Activated CD4-positive, alpha-beta memory T cell treated with anti-CD3 and anti-CD28 coated beads for 36 hours (primary cell): ENCODE measurements at places on chromosomes 1 and 21.

DNA sequence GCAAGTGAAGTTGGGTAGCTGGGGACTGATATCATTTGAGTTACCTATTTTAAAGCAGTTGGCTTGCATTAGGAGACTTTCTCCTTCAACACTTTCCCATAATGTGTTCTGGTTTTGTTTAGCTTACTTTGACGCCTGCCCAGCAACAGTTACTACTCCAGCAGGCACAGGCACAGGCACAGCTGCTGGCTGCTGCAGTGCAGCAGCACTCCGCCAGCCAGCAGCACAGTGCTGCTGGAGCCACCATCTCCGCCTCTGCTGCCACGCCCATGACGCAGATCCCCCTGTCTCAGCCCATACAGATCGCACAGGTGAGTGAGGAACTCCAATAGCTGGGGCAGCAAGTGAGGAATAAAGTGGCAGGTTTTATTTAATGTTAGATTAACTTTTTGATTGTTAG is 144.3 kb downstream of the CD247 start:
- no peak overlapping the region for H3K4me3 ChIP-seq
- no peaks in the 10 kb centered on the region for H3K4me1 ChIP-seq
- no peak for DNase-seq
- H3K27me3 ChIP-seq, result no peaks in the 10 kb centered on the region
- no peak overlapping the region for H3K27ac ChIP-seq
- H3K36me3 ChIP-seq, result peaks cover 14% of the 10 kb centered on the region

DNA sequence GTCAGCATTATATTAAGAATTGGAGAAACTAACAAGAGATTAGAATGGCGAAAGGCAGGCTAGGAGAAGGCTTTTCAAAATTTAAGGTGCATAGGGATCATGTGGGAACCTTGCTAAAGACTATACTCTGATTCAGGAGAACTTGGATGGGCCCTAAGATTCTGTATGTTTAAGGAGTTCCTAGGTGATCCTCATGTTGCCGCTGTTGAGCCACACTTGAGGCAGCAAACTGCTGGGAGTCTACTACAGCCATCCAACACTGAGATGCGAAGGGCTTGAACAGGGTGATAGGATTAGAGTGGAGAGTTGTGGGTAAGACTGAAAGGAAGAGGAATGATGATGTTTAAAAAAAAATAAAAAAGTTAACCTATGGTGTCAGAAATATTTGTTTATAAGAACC is 1013.2 kb downstream of the MRPL39 start:
- no peaks in the 10 kb centered on the region for H3K4me1 ChIP-seq
- H3K36me3 ChIP-seq, result no peaks in the 10 kb centered on the region
- H3K27ac ChIP-seq, result no peak overlapping the region
- no peak overlapping the region for H3K4me3 ChIP-seq
- no peaks in the 10 kb centered on the region for H3K27me3 ChIP-seq

DNA sequence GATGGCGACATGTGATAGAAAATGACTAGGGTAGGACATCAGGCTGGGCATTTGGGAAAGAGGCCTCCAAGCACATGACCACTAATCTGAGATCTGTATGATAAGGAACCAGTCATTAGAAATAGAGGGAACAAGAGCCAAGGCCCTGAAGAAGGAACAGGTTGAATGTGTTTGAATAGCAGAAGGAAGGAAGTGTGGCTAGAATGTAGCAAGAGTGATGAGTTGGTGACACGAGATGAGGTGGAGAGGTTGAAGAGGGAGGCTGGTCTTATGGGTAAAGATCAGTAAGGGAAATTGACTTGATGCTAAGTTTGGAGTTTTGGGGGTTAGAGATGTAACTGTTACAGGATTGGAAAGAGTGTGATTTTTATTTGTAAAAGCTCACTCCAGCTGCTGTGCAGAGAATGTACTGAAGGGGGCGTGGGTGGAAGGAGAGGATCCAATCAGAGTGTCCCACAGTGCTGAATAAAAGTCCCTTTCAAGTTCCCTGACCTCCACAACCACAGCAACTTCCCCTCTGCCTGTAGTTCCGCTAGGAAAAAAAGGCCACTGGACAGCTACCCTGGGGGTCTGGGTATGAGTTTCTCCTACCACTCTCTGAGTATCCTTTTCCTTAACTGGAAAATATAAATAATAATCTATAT is 295.0 kb downstream of the OMA1 start:
- H3K27ac ChIP-seq, result no peak overlapping the region
- H3K36me3 ChIP-seq, result peaks cover 4% of the 10 kb centered on the region
- H3K4me3 ChIP-seq, result no peak overlapping the region
- DNase-seq, result peak; percentile 12

DNA sequence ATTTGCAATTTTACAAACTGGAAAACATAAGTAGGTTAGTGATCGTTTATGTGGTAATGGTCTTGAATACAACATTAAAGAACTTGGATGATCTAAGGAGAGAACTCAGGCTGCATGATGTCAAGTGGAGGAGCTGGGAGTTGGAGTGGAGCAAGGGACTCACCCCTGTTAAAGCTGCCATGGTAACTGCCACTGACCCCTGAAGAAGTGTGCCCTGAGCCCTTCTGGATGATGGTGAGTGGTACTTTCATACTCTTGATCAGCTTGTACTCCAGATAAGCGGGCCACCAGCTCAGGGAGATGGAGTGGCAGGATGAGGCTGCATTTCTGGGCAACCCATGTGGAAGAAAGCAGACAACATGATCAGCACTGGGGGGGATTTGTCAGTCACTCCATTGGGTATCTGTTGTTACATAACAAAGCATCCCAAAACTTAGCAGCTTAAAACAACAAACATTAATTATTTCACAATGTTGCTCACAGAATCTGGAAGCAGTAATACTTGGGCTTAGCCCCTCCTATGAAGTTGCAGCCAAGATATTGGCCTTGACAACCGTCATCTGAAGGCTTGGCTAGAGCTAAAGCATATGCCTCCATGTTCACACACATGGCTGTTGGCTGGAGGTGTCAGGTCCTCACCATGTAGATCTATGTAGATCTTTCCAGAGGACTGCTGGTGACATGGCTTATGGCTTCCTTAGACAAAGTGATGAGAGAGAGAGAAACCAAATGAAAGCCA is 213.8 kb downstream of the DUSP10 start:
- H3K27me3 ChIP-seq, result peaks cover 18% of the 10 kb centered on the region
- no peak overlapping the region for H3K4me3 ChIP-seq
- no peak for DNase-seq
- no peak overlapping the region for H3K27ac ChIP-seq

DNA sequence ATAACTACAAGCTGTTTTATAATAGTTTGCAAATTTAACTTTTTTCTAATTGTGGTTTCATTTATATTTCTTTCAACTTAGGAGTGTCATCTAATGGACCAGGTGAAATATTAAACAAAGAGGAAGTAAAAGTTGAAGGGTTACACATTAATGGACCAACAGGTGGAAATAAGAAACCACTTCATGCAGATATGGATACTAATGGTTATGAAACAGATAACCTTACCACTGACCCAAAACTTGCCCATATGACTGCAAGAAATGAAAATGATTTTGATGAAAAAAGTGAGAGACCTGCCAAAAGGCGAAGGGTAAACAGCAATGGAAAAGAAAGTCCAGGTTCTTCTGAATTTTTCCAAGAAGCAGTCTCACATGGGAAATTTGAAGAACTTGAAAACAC is 59.7 kb downstream of the MIER1 start:
- no peak overlapping the region for H3K4me3 ChIP-seq
- H3K27me3 ChIP-seq, result no peaks in the 10 kb centered on the region
- H3K27ac ChIP-seq, result peak overlapping the region; percentile 67
- DNase-seq, result no peak
- H3K4me1 ChIP-seq, result peaks cover 46% of the 10 kb centered on the region
- peaks cover 31% of the 10 kb centered on the region for H3K36me3 ChIP-seq

GRCh38 chr1:203250911-203251310 is 21.4 kb upstream of the CHIT1 start:
- H3K36me3 ChIP-seq, result no peaks in the 10 kb centered on the region
- H3K27me3 ChIP-seq, result peaks cover 24% of the 10 kb centered on the region
- no peak for DNase-seq
- no peaks in the 10 kb centered on the region for H3K4me1 ChIP-seq
- no peak overlapping the region for H3K27ac ChIP-seq

- H3K27me3 ChIP-seq, result no peaks in the 10 kb centered on the region
- H3K4me3 ChIP-seq, result no peak overlapping the region
- no peaks in the 10 kb centered on the region for H3K36me3 ChIP-seq
- no peak for DNase-seq
- no peak overlapping the region for H3K27ac ChIP-seq
Measured at GRCh38 chr1:151142411-151143056, 3.9 kb downstream of the SEMA6C start.
